ENCODE measurements at places on chromosomes 3 and 15.

- no peak for DNase-seq
Observed at GRCh38 chr3:11050666-11051323, 58.2 kb downstream of the SLC6A1 start.

DNA sequence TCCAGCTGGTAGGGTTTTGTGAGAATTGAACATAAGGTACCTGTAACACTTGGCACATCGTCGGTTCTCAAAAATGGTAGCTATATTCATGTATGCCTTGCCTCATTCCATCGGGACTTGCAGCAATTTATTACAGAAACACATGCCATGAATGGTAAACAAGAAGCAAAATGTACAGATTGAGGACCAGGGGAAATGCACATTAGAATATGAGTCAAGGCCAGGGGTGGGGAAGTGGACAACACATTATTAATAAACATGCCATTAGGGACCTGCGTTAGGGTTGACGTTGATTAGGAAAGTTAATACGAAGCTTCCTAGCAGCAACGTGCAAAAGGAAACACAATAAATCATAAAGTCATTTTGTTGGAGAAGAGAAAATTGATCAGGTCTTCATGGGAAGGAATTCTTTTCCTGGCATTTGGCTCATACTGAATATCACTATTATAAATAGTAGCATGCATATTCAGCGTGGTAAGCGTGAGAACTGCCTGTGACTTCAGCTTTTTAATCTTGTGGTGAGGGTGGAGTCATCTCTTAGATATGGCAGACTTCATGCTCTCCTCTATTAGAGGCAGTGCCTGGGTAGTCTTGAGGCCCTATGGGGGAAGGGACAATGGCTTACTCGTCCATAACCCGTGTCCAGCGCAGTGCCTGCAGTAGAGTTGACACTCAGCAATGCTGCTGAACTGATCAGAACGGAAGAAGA, 184.9 kb downstream of the SV2B start:
- DNase-seq: no peak

- DNase-seq: no peak
Observed at GRCh38 chr3:177893331-177893730, 642.9 kb upstream of the KCNMB2 start.

DNA sequence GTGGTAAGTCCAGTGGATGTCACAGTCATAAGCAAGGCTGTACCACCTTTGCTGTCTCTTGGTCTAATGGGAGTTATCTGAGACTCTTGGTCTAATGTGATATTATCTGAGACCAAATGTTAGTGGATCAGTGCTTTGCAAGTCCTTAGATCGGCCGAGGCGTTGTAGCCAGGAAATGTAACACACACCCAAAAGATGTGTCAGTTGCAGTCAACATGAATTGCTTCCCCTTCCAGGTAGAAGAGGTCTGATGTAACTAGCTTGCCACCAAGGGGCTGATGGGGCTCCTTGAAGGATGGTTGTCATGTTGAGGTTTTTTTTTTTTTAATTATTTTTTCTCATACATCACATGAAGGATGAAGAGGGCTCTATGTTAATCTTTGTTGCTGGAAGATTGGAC, 45.4 kb upstream of the RAF1 start:
- DNase-seq: no peak
